Activated naive CD8-positive, alpha-beta T cell treated with anti-CD3 and anti-CD28 coated beads, Interleukin-2, amount 50 U/mL, for 16 hours (primary cell): ENCODE measurements at places on chromosomes 2 and 18.

- no peak for DNase-seq
These were observed 526 bp downstream of the PRKRA start for GRCh38 chr2:178450524-178450773.

DNA sequence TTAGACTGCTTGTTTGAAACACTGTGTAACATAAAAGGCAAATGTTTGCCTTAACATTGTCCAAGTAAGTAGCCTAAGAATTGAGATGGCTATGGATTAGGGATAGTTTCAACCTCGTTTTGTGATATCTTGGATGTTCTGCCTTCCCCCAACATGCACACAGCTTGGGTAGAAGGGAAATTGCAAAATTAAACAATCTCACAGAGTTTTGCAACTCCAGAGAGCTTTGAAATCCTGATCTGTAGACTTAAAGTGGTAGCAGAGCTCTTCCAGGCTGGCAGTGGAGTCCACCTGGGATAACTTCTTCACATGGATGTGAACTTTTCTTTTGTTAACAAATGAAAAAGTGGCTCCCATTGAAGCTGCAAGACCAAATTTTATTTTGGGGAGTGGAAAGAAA, 59.6 kb downstream of the CHRNA1 start:
- DNase-seq: no peak

GRCh38 chr18:12394428-12394827, 13.3 kb upstream of the PRELID3A start:
- DNase-seq: no peak

GRCh38 chr2:63051795-63052333, 1.2 kb downstream of the OTX1 start:
- DNase-seq: no peak

DNA sequence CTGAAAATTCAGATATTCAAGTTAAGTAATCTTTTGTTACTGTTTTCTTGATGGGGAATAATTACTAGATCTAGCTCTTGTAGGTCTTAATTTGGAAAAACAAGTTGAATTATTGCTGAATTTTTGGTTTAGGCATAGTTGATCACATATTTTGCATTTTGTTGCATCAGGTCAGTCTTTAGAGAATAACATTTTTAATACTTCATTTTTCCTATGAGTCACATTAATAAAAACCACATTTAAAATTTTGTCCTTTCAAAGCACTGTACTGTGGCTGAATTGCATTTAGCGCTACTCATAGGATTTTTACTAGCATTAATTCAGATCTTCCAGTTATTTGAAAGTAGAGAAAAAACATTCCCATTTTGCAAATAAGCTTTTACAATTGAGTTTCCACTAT, 23.2 kb downstream of the MAP4K4 start:
- no peak for DNase-seq

GRCh38 chr18:22517356-22517755, 99.6 kb upstream of the CTAGE1 start:
- DNase-seq: no peak

DNA sequence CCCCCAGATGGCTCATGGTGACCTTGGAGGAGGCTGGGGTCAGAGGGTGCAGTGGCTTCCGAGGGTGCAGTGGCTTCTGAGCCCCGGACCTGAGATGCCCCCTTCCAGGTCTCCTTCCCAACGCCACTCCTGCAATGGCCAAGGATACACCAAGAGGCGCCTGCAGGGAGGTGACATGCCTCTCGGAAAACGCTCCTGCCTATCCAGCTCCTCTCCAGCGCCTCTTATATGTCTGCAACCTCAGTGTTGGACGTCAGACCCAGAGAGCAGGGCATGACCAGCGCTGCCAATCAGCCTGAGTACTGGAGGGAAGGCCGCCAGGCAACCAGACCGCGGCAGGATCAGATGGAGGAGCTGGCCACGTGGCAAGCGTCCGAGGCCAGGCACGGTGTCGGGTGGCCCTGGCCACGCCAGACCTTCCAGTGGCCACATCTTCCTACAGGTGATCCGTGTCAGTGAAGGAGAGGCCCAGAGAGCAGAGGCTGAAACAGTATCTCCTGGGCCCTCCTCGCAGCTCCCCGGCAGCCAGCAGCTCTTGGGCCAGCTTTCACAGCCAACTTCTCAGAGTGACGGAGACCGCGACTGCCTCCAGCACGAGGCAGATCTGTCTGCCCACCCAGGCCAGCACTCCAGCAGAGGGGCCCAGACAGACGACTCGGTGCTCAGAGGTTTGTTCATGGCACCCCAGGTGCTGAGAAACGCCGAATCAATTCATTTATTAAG, 199.5 kb upstream of the SALL3 start:
- DNase-seq: no peak

DNA sequence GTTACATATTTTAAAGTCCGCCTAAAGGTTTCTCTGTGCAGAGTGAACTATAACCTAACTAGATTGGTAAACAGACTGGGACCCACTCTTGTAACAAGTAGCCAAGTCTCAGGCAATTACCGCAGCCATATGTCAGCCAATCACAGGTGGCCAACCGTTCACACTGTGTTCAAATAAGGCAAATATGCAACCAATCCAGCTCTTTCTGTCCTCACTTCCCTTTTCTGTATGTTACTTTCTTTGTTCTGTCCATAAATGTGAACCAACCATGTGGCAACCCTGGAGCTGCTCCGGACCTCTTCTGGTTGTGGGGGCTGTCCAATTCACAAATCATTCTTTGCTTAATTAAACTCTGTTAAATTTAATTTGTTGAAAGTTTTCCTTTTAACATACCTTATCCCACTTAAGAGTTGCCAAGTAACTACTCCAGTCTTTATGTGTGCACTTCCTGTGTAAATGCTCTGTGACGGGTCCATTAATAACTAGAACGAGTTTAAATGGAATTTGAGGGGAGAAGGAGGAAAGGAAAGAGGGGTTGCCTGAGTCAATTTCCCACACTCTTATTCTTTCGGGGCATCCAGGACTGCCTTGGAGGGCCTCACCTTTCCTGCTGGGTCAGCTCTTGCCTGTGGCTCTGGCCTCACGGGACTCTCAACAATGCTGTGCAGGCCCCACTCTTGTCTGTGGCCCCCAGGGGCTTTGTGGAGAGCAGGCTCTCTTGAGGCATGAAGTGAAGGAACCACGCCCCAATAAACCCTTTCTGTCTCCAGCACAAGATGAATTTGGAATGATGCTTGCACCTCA, 6.6 kb upstream of the RPL37A start:
- DNase-seq: no peak

DNA sequence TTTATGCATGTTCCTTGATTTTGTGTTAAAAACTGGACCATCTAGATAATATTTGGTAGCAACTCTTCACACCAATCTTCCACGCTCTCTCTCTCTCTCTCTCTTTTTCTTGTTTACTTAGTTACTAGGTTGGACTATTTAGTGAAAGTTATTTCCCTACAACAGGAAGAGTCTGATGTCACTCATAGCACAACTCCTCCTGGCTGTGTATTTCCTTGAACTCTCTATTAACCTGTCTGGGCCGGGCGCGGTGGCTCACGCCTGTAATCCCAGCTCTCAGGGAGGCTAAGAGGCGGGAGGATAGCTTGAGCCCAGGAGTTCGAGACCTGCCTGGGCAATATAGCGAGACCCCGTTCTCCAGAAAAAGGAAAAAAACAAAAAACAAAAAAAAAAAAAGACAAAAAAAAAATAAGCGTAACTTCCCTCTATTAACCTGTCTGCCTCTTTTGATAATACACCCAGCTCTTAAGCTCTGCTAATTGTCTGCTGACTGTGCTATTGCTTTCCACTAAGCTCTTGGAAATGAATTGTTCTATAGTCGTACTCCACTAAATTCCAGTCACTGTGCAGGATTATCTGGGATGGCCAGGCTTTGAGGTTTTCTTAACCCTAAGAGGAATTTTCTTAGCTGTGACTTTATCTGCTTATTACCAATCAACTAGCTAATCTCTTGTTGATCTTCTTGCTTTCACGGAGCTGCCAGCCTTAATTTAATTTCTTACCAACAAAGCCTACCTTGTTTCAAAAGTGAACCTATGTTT, 18.1 kb upstream of the CDH19 start:
- DNase-seq: no peak

GRCh38 chr18:9681217-9681616, 26.9 kb upstream of the RAB31 start:
- no peak for DNase-seq

DNA sequence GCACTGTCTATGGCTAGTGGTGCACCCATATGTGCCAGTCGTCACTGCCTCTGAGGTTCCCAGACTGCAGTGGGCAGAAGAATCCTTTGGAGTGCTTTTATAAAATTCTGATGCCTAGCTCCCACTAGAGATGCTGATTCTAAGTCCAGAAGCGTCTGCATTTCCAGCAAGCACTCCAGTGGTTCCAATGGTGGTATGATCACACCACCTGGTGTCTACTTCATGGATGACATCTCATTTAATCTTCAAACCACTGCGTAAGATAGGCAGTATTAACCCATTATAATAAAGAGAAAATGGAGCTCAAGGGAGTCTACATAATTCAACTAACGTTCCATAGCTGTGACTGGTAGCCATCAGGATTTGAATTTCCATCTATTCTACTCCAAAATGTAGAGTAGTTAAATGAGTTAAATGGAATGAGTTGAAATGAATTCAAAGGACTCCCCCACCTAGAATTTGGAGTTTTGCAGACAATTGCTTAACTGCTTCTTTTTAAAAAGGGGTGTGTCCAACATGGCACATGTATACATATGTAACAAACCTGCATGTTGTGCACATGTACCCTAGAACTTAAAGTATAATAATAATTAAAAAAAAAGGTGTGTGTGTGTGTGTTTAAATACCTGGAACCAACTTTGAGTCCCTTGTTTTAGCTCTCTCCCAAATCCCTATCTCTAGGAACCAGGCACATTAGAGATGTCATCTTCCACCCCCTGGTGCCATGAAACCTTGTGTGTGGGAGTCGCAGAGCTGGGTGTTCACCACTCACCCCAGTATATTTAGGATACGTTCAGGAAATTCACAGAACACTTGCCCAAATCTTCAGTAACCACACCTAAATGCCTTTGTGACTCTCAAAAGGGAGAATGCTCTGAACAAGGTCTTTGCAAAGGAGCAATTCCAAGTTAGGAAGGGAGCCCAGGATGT, 14.1 kb downstream of the LAMA3 start:
- DNase-seq: no peak

DNA sequence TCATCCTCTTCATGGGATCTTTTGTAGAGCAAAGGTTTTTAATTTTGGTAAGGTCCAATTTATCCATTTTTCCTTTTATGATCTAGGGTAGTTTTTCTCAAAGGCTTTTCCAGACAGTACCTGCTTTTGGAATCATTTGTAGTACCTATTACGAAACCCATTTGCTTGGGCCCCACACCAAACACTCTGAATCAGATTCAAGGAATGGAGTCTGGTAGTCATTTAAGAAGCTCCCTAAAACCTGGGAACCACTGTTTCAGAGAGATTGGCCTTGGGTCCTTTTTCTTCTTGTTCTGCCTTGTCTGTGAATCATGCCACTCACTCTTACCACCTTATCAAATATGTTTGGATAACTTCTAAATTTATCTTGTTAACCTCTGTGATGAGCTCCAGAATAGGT, 40.3 kb downstream of the OSBPL6 start:
- DNase-seq: no peak

DNA sequence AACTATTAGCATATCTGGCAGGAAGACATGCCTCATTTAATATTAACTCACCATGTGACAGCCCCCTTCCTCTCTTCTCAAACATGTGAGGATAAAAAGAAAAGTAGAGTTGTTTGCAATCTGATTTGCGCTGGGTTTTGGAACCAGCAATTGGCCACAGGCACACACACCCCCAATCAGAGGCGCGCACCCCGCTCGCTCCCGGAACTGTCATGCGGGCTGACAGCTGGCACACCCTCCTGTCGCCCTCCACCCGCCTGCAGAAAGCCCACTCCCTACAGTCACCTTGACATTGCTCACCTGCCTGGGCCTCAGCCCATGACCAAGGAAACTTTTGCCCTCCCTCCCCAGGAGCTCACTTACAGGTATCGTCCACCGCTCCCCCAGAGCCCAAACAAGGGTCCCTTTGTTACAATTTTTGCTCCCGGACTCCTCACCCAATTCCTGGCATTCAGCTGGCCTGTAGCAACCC, 1.1 kb downstream of the COBLL1 start:
- no peak for DNase-seq

DNA sequence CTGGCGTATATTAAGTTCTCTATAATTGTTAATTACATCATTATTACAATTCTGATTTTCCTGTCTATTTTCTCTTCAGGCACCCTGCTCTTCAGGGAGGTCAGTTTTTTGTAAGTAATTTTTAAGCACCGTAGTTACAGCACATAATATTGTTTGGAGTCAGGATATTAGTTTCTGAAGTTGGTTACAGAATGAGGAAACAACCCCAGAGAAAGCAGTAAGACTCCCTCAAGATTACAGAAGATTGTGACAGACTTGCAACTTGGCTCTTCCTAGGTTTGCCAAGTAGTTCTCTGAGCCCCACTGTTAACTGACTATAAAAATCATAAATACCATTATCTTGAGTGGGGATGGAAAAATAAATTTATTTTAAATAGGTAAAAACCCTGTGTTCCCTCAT, 921 bp downstream of the RPE start:
- DNase-seq: no peak

DNA sequence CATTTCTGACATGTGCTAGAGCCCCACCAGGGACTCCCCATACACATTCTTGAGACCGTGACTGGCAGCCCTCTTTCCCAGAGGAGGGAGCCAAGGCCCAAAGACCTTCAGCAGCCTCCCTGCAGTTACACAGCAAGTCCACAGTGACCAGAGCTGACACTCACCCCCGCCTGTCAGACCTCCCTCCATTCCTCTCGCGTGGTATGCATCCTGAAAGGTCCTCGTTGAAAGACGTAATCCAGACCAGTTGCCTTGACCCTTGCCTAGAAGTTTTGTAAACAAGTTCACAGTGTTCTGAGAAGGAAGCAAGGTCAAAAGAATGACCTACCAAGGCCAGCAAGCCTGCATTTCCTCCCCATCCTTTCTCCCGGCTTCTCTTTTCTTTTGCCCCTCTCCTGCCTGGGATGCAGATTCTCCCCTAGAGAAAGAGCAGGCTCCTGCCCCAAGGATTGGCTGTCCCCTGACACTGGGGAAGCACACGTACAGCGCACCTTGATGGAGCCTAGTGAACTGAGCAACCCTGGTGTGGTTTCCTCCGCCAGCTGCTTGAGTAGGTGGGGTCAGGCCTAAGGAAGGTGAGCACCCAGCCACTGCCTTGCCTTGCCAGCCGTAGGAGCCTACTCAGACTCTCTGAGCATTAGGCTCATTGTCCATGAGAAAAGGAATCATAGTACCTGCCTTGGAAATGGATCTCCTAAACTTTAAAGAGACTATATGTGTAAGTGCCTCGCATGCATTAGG, 18.3 kb downstream of the TRIB2 start:
- DNase-seq: no peak
